Osteoblast (primary cell): ENCODE measurements at places on chromosomes 2 and 18. TPM values are rescaled to one million over a fixed set of nuclear protein-coding genes. Genes with fewer than 3 reads are reported as not detected.

DNA sequence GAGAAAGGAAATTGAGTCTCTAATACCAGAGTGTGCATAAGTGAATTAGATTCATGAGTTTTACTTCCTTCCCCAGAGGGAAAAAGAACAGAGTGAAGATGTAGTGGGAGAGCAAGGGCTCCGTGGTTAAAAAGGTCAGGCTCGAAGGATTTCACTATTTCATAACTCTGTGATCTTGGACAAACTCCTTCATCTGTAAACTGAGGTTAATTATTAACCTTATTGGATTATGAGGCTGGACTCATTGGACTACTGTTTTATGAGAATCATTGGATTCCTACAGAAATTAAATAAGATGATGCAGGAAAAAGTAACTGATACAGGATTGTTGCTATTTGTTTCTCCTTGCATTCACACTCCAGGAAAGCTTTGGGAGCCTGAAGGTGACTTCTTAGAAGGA, 45.0 kb downstream of the SRD5A2 start:
- DNase-seq, result no peak

CNOT9 gene
- total RNA-seq, result 47.1 and 50.3 TPM in 2 replicates

DNA sequence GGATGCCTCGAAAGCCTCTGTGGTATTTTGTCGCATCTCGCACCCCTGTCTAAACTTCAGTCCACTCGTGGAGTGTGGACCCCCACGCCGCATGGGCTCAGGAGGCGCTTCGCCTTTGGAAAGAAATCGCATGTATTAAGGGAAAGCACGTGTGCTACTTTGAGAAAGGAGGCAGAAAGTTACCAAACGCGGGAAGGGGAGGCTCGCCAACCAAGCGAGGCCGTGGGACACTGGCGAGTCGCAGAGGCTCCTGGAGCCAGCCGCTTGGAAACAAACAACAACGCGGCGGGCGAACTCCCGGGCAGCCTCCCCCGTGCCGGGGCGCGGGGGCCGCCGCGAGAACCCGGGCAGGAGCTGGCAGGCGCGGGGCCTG, 455 bp upstream of the AGAP1 start:
- no peak for DNase-seq

TCF7L1 gene
- total RNA-seq, result 2.5 and 2.7 TPM in 2 replicates

- no peak for DNase-seq
Observed at GRCh38 chr2:214379227-214379626, 31.6 kb upstream of the VWC2L start.

DNA sequence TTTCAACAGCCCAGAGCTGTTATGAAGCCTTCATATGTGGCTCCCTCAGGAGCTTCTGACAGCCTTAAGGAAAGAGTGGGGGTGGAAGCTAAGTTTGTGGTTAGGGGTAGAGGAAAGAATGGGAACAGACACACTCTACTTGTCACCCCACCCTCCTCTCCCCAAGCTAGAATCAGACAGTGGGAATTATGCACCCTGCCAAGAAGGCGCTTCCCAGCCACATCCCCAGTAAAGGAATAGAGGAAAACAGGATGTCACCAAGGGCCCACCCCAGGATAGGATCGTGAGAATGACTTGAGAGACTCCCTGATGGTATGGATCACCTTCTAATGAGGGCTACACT, 32.4 kb upstream of the EML4 start:
- no peak for DNase-seq

DNA sequence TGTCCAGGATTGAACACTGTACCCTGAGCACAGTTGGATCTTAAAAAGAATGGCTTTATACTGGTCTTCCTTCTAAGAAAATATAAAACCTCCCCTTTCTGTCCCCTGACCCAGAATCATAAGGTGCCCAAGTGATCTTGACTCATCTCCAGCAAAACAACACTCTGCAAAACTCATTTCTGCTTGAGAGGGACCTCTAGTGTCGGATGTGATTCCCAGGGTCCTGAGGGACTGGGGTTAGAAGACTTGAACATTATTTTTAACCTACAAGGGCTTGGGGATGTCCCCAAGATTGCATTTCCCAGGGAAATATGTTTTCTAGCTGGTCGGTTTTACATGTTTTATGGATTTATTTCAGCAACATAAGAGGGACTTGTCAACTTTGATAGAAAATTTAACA, 1318.5 kb upstream of the CELF4 start:
- DNase-seq, result peak; percentile 1

DNA sequence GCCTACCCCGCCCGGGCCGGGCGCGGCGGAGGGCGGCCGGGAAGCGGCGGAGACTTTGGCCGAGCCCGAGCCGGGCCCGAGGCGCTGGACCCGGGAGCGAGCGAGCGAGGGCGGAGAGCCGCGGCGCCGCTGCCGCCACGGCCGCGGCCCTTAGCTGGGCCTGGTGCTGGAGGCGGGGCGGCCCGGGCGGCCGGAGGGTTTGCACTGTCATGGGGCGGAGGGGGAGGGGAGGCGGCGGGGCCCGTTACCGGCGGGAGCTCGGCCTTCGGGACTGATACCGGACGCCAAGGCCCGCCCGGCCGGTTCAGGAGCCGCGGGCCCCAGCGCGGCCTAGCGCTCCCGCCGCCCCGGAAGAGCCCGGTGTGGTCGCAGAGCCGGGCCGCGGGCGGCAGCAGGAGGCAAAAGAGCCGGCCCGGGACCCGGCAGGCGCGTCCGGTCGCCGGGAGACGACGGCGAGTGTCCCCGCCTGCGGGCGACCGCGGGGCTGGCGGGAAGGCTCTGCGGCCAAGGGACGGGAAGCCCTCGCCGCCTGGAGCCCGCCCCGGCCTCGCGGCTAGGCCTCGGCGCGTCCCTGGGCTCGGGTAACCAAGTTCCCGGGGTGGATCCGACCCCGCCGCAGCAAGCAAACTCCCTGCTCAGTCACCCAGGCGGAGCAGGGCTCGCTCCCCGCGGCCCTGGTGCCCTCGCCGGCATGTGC, 697 bp downstream of the KCMF1 start:
- DNase-seq, result peak; percentile 94

DNA sequence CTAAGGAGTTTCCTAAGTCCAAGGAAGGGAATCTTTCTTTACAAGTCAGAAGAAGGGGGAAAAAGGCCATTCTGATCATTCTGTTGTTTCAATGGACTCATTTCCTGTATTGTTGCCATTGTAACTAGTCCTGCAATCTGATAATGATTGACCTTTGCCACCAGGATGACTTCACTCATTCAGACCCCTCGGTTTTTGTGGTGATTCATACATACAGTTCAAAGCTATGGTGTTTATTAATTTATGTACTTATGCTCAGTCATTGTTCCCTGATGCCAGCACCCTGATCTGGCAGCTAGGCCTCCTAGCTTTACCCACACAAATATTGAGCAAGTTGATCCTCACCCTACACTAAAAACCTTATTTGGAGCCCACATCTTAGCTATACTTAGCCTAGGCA, 57.6 kb upstream of the ZNF519 start:
- DNase-seq, result no peak

AAK1 gene
- 61.9 and 62.5 TPM in 2 replicates for total RNA-seq

DNA sequence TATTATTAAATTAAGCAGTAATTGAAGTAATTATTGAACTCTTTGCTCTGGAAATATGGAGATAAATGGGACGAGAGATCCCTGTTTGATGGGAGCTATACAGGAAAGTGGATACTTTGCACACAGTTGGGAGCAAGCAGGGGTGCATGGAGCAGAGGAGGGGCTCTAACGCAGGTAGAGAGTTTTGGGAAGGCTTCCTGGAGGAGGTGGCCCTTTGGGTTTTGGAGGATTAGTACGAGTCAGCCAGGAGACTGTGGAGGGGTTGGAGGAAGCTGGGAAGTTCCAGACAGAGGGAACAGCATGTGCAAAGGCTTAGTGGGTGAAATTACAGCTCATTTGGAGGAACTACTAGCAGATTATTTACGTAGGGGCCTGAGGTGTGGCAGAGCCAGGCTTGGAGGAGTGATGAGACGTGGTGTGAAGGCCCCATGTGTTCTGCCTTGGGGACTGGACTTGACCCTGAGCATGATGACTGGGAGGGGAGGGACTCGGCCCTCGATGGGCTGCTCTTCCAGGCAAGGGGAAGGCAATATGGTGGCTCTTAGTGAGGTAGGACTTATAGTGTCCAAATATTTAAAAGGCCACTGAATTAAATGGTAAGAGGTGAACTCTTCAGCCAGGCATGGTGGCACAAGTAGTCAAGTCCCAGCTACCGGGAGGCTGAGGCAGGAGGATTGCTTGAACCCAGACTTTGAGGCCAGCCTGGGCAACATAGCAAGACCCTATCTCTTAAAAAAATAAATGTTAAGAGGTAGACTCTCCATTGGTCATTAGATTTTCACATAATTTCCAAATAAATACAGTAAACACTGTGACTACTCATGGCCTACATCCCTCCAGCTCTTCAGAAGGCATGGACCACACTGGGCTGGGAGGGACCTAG, 30.2 kb downstream of the GREB1 start:
- DNase-seq, result no peak

DNA sequence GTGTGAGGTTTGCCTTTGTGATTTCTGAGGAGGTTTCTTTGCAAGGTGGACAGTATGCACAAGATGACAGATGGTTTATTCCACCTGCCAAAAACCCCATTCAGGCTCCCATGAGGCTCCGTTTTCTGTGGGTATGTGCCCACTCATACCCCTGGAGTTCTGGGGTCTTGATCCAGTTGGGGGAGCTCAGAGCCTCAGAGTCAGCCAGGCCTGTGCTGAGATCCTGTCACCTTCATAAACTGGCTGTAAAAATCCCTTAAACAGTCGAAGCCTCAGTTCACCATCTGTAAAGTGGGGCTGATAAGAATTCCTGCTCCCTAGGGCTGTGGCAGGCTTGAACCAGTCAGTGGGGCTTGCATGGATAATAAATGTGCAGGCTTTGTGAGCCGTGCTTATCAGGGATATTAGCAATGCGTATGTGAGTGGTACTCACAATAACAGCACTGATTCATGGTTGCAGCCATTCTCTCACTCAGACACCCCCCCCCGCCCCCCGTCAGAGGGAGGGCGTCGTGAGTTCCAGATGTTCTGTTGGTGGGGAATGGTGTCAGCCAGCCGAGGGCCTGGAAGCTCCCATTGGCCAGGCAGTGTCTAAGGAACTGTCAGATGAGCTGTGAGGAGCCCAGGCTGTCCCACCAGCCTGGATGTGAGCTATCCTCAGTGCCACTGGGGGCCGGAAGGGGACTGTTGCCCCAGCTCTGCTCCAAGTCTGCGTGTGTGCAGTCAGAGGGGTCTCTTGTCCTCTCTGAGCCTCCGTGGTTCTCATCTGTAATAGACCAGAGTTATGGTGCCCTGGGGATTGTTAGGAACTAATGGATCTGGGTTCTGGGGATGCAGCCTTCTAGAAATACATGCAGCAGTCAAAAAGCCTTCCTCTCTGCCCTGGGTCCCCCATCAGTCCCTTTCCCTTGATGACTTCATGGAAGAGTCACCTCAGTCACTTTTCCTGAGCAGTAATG, 51.7 kb downstream of the KCNIP3 start:
- DNase-seq, result peak; percentile 62

- peak; percentile 87 for DNase-seq
Observed at GRCh38 chr2:32947484-32948143, 861 bp downstream of the LTBP1 start.

- peak; percentile 46 for DNase-seq
Observed at GRCh38 chr2:210169516-210170195, 1.6 kb downstream of the KANSL1L start.

GRCh38 chr2:233462826-233463470, 103.6 kb downstream of the USP40 start:
- peak; percentile 78 for DNase-seq
